H1 (cell line): ENCODE measurements at places on chromosomes 3 and 15.
A peak's percentile ranks its signal among the peaks of the same experiment; 100 is the strongest.

- no peak for DNase-seq
Measured at GRCh38 chr15:47718497-47719437, 1.5 kb downstream of the SEMA6D start.

DNA sequence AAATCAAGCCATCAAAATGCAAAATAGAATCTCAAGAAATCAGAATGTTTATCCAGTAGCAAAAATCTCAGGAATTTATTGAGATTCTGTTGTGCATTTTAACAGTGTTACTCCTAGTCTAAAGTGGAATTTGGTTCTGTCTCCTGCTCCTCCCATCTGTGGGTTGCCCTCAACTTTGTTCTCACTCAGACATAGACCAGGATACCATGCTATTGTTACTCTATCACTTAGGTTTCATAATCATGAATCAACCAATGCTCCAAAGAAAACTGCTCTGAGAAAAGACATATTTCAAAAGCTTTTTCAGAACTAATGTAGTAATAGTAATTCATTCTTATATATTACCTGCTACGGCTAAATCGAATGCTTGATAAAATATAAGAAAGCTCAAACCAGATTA lies 274.7 kb downstream of the RBMS3 start:
- DNase-seq: no peak

DNA sequence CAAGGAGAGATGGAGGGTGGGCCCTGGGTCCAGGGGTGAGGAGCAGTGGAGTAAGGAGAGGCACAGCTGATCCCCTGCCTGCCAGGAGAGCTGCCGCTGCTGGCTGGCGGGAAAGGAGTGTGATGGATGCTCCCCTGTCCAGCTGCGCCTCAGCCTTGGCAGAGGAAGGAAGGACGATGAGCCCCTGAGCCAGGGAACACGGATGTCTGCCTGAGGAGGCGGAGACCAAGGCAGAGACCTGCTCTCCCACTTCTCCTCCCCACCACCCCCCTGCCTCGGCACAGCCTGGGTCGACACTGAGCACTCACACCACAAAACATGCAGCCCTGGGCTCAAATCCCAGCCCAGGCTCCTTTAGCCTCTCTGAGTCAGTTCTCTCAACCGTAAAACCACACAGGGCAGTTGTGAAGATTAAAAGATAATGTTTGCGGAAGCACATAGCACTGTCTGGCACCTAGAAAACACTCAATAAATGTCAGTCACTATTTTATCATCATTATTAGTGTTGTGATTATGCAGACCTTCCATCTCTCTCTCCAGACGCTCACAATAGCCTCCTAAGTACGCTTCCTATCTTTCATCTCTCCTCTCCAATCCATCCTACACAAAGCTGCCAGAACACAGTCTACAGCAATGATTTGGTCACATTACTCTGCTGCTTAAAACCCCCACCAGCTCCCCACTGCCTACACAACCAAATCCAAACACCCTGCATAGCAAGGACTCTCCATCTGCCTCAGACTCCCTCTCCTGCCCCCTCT lies 52.2 kb downstream of the SEMA5B start:
- DNase-seq: no peak

- peak; percentile 65 for DNase-seq
Measured at GRCh38 chr3:32569540-32570420, 878 bp downstream of the DYNC1LI1 start.

DNA sequence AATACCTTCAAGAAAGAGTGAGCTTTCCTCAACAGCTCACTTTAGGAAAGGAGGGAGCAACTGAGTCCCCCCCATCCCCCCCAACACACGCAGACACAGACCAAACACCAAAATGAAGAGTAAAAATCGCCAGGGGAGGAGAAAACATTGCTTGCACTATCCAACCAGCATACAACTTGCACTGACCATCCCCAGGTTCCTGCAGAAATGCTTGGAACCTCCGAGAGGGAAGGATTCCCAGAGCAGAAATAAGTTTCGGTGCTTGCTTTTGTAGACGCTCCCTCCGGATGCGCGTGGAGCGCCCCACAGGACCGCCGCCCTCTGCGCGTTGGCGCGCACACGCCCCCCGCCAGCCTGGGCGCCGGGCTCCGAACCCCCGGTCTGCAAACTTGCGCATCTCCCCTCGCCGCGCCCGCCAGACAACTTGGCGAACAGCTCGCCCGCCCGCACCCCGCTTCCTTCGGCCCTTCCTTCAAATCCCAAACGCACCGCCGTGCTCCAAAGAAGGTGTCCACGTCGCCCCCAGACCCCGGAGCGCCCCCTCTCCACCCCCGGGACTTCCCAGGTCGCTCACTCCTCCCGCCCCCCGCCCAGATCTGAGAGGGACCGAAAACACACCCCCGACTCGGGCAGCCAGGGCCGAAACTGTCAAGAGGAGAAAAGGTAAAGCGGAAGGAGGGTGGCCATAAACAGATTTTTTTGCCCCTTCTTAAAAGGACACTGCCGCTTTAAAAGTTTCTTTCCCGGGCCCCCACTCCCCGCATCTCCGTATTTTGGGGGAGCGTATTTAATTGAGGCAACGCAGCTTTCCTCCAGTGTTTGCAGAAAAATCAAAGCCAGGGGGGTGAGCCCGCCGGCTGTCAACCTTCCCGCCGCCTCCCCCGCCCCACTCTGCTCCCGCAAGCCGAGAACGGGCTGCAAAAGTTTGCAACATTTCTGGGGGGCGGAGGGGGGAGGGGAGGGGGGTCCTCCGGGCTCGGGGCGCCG lies 859 bp downstream of the RORA start:
- DNase-seq: peak; percentile 69

GRCh38 chr3:152298393-152299248 lies 29.9 kb downstream of the MBNL1 start:
- DNase-seq: no peak
